Astrocyte (in vitro differentiated cells and primary cell): ENCODE measurements at places on chromosomes 11 and 22.

- no peak for DNase-seq
These were observed 15.6 kb upstream of the CRYBB3 start for GRCh38 chr22:25183949-25184619.

GRCh38 chr11:123995119-123995518, at the start of gene OR10G6:
OR10G6 (minus strand) TSS chr11:123995161; CDS start chr11:123995161, 0 bp downstream.
- DNase-seq: no peak

DNA sequence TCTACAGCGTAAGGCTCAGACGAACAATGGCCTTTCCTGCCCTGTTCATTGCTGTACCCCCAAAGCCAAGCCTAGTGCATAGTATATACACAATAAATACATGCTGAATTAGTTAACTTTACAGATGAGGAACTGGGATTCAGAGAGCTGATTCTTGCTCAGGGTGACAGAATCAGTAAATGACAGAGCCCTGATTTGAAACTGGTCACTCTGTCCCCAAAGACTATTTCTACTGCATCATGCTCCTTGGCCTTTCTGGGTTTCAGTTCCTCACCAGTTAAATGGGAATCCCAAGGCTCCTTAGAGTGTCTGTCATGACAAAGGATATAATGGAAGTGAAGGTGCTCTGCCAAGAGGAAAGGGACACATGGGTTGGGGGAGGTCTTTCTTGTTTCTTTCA, 50.5 kb upstream of the TSKU start:
- DNase-seq: no peak

DNA sequence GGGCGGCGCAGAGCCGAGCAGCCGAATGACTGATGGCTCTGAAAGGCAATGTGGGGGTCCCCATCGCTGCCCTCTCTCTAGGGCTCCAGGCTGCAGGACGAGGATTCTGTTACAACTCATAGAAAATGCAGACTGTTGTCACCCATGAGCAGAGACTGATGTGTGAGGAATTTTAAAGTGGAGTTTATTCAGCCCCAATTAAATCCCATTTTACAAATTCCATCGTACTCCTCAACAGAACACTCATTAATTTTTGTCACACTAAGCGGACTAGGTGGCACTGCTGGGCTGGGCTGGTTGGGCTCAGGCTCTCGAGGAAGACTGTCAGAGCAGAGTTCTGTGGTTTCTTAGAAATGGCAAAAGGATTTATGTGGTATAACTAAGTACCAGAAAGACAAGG, 102.6 kb upstream of the SPON1 start:
- DNase-seq: no peak

- DNase-seq: no peak
These were observed 93.8 kb downstream of the NECTIN1 start for GRCh38 chr11:119635041-119635740.
